DMS153 (cell line): ENCODE measurements at places on chromosomes 7 and 10.
A peak's percentile ranks its signal among the peaks of the same experiment; 100 is the strongest.

DNA sequence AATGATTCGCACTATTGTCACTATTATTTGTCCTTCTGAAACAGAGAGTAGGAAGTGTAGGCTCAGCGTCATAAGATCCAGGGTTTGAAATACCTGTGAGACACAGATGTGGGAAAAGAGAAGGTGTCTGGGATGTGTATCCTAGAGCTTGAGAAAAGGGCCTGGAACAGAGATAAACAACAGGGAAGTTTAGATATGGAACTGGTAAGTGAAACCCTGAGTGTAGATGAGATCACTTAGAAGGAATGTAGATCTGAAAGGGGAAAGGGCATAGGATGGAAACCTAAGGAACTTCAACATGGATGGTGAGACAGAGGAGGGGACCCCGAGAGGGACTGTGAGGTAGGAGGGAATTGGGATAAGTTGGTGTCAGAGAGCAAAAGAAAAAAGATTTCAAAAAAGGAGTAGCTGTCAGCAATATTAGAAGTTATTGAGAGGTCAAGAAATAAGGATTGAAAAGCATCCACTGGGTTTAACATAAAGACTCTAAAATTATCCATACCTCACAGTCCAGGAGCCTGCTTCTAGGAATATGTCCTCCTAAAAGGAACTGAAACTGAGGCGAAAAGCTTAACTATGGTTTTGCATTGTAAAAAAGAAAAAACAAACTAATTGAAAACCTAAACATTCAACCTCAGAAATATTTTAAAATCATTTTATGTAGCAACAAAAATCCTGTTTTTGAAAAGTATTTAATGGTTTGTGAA lies 119.2 kb upstream of the NPVF start:
- DNase-seq, result no peak

DNA sequence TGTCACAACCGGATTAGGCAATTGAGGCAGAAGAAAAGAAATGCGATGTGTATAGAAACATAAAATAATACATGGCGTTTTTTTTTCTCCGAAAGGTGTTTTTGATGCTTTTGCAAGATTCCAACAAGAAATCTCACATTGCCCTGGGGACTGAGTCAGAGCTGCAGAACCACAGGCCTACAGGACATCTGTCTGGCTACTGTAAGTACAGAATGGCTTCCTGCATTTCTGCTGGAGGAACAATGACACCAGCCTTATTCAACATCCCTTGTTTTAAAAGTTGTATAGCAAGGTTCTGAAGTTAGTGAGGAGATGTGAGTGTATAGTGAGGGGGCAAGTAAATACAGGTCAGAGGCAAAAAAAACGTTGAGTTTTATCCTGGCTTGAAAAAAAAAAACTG lies 256.4 kb downstream of the ABCA13 start:
- no peak for DNase-seq

DNA sequence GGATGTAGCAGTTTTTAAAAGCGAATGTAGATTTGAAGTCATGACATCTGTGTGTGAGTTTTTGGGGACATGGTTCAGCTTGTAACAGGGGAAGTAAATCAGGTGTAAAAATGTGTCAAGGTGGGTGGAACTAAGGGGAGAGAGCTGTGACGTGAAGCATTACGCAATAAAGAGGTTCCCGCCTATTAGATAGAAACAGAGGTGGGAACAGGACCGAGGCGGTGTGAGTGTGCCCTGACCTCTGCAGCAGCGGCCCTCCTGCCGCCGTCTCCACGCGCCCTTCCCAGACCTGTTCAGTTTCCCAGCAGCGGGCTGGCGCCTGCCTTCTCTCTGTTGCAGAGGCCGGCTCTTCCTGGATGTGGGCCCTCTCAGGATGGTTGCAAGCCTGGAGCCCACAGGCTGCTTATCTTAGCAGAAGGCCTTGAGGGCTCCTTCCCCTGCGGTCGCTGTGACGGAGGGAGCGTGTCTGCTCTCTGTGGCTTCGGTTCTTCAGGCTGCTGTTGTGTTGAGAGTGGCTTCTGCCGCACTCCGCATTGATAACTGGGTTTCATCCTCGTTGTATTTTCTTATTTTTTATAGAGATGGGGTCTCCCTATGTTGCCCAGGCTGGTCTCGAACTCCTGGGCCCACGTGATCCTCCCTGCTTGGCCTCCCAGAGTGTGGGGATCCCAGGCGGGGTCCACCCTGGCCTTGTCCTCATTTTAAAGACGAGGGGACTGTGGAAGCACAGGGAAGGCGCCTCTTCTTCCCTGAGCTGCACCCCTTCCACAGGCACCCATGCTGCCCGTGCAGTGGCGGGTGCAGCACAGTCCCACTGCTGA lies 65.0 kb downstream of the DNAJB6 start:
- DNase-seq, result no peak

DNA sequence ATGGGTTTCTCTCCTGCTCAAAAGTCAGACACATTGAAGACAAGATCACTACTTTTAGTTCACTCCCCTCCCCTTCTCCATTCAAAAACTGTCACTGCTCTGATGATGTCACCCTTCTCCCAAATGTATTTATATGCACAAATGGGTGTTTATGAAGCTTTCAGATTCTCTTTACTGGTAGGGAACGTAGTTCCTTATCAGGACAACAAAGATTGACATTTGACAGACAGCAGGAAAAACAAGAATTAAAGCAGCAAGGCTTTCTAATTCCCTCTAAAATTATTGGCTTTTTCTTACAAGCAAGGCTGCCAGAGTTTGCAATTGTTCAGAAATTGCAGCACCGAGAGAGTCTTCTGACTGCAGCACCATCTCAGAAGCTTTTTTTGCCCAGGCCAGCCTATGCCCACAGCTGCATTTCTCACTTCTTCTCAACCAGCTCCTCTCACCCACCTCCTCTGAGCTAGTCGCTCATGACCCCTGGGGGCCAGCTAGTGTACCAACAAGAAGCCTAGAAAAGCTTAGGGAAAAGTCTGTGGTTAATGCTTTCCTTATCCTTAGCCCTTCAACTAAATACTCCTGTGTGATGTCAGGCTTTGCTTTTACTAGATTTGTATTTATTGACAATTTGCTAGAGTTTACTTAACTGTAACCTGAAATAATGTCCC lies 265.1 kb downstream of the HTR7 start:
- peak; percentile 51 for DNase-seq

- DNase-seq, result no peak
These were observed 306.8 kb downstream of the CNTNAP2 start for GRCh38 chr7:146423446-146423845.

DNA sequence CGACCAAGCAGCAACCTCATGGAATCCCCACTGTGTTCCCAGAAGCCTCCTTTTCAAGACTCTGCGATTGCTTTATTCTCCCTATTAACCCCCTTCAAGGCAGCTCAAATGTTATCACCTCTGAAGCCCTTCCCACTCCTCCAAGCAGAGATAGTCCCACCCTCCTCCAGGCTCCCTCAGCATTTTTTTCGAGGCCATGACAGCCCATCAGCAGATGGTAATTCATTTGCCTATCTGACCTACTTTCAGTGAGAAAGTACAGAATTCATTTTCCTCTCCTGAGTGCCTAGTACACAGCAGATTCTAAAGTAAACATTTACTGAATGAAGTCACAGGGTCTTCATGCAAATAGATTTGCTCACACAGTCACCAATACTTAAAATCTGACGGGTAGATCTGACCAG lies 47.8 kb downstream of the HERPUD2 start:
- DNase-seq, result peak; percentile 51

DNA sequence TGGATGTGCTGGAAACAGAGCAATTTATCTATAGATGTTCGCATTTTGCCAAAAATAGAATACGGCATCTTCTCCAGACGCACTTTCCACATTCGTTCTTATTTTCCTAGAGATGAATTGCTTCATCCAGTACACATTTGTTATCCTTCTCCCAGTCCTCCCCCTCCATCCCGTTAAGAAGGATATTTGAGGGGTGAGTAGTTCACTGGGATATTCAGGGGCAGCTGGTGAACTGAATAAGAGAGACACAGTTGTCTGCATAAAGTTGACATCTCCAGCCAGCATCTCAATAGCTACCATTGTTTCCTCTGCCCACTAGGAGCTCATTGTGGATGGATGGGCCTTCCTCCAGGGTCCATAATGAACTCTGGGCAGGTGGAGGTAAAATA lies 456.8 kb upstream of the NRP1 start:
- DNase-seq, result no peak

DNA sequence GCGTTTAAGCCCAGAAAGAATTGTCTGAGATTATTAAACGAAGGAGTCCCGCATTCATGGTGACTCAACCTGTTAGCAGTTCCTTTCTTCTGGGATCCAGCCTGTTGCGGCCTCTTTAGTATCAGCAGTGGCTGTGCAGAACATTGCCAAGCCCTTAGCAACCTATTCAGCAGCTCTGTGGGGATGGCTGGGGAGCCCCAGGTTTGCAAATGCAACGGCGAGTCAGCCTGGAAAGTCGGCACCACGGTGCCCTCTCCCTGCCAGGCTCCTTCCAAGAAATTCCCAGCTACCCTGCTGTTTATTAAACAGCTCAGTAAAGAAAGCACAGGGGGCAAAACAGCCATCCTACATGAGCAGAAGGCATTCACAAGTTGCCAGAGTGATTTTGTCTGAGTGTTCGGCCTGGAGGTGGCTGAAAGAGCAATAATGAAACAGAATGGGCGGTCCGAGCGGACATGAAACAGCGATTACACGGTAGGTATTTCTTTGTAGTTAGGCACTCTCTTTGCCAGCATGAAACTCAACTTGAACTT lies 198.3 kb downstream of the BAMBI start:
- no peak for DNase-seq

DNA sequence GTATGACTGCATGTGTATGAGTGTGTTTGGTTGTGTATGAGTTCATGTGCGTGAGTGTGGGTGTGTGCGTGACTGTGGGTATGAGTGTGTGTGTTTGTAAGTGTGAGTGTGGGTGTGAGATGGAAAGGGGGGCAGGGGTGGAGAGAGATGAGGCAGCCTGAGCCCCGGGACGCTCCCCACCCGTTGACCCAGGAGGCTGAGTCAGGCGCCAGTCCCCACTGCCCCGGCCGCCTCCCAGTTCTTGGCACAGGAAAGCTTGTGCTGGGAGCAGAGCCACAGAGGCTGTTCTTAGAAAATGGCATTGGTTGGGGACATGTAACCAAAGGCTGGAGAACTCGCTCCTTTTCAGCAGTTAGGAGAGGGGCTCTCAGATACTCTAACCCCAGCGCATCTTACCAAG lies 27.8 kb upstream of the NUB1 start:
- no peak for DNase-seq
